ENCODE measurements at places on chromosomes 13 and 19.

DNA sequence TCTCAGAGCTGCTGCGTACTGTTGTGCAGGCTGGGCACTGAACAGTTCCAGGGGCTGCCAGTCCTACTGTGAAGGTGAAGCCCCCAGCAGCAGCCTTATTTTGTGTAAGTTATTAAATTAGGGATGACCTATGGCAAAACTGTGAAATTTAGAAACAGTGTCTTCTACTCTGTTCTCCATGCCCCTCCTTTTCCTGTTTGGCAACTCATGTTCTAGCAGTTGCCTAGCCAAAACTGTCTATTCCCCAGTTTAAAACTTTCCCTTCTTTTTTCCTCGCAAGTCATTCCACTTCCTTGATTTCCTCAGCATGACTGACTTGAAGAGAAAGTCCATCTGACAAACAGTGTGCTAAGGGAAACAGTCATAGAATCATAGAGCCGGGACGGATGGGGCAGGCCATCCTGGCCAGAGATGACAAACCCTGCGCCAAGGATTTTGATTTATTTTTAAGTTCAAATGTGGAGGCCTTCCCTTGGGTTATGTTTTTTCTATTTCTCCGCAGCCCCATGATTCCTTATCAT lies 78.1 kb upstream of the OLFM4 start:
- DNase-seq, result no peak

DNA sequence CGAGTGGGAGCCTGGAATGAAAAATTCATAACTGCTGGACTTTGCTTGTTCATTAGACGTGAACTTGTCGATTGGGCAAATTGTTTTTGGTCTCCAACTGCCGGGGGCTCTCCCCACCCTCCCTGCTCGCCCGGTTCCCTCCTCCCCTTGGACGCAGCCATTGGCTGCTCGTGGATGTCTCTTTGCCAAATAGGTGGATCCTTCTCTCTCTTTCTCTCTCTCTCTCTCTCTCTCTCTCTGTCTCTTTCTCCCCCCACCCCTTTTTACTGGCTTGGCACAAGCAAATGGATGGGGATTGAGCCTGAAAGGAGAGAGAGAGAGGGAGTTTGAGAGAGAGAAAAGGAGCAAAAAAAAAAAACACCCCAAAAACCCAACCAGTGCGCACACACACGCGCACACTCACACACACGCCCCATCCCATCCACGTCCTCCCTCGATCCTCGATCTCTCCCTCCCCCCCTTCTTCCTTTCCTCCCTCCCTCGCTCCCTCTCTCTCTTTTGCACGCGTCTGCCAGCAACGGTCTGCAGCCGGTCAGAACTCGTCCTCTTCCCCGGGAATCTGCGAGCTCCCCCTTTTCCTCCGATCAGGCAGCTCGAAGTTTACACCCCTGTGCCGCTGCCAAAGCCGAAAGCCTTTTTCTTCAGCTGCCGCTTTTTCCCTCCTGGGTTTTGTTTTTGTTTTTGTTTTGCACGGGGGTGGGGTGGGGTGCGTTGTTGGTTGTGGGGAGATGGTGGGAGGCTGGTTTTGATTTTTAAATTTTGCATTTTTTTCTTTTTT lies 27.8 kb downstream of the NFIX start:
- DNase-seq, result no peak

DNA sequence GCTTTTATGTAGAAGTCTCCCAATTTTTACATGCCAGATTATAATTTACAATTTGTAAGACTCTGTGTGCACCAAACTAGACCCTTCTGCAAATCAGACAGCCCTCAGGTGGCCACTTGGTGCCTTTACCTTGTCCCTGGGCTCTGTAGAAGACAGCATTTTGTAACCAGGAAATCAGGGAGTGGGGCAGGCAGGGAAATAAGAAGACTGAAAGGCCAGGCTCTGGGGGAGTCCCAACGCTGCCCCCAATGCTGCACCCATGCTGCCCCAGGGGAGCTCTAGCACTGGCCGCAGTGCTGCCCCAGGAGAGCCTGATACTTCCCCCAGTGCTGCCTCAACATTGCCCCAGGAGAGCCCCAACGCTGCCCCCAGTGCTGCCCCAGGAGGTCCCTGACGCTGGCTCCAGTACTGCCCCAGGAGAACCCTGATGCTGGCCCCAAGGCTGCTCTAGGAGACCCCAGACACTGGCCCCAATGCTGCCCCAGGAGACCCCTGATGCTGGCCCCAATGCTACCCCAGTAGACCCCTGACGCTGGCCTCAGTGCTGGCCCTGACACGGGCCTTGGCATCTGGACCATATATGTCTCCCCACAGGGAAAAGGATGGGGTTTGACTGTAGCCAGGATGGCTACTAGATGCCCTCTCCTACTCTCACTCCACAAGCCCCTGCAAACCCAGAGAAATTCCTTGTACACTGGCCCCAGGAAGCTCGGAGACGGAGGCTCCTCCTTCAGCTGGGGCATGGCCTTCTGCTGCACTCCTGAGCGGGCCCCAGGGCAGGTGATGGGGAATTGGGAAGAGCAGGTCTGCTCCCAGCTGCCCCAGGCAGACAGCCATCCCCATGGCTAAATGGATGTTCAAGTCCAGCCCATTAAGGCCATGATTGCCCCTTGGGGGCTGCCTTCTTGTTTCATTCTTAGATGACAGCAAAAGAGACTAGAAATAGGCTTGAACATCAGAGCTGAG lies 23.6 kb downstream of the VSTM2B start:
- DNase-seq, result no peak

DNA sequence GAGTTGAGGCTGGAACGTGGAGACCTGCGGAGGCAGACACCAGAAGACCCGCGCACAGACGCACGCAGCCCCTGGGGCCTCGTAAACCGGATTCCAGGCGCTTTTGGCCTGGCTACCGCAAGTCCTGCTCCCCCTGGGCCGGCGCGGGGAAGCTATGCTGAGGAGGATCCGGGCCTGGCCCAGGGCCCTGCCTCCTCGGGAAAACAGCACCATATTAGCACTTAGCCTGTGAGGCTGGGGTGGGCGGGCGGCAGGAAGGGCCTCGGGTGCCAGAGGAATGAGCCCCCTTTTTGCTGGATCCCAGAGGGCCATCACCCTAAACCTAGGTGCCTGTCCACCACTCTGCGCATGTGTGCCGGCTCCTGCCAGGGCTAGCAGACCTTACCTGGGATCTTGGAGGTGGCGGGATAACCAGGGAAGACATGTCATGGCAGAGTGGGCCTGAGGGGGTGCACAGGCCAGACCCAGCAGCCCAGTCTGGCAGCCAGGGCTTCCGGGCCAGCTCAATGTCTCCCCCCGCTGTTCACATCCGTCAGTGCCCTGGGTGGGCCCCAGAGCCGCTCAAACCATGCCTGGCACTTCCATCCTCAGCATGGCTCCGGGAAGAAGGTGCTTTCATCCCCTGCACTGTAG lies 7.3 kb downstream of the ELOF1 start:
- peak; percentile 48 for DNase-seq

Data from stimulated activated CD8-positive, alpha-beta memory T cell treated with anti-CD3 and anti-CD28 coated beads, Interleukin-4, amount 100 ng/mL, for 48 hours (primary cell).